ENCODE measurements at places on chromosomes 4 and X.

DNA sequence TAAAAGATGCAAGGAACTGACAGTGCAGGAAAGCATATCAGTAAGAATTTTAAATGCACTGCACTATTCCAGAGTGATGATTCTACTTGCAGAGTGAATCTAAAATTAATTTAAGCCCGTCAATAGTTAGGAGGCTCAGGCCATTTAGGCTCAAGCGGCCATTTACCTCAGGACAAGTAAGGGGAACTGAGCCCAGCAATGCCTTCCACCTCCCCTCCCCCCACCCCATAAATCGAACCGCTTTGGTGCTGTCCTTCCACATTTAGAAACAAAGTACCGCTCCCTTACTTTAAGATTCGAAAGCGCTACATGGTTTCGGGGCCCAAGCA lies 665 bp downstream of the RBM41 start:
- no peak for DNase-seq

GRCh38 chr4:14700083-14700482 lies 302.2 kb upstream of the CPEB2 start:
- no peak for DNase-seq

DNA sequence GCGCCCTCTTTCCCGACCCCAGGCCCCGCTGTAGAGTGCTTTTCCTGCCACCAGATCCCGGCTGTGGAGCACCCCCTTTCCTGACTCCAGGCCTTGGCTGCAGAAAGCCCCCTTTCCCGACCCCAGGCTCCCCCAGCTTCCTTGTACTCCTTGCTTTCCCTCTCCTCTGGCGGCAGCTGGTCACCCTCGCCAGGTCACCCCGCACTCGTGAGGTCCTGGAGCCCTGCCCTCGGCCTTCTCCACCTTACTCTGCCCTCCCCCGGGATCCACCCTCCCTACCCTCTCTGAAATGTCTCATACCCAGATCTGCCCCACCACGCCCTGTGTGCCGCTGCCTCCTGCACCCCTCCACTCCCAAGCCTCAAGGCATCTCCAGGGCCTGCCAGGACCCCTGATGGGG lies 25.0 kb upstream of the C4orf50 start:
- no peak for DNase-seq

- no peak for DNase-seq
Observed at GRCh38 chr4:3437582-3437936, 4.2 kb upstream of the HGFAC start.

DNA sequence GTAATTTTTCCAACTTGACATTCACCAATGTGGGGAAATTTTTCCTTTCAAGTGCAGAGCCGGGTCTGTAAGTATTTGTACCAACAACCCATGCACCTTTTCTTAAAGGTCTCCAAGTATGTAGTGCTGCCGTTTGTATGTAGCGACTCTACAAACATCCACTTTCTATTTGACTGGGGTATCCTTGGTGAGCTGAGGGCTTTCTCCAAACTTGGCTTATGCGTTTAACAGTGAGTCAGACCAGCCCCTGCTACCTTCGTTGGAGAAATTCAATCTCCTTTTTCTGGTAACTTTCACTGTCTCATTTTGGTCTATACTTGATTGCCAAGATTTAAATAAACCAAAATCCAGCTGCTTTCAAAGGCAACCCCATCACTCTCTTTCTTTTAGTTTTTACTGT lies 34.9 kb downstream of the MGST2 start:
- no peak for DNase-seq
